Esophagus squamous epithelium (tissue), 5 donors: ENCODE measurements at places on chromosomes 11 and 22. TPM values are rescaled to one million over a fixed set of nuclear protein-coding genes. Genes with fewer than 3 reads are reported as not detected.
A peak's percentile ranks its signal among the peaks of the same experiment; 100 is the strongest.

FAM180B gene
- not detected for total RNA-seq

DNA sequence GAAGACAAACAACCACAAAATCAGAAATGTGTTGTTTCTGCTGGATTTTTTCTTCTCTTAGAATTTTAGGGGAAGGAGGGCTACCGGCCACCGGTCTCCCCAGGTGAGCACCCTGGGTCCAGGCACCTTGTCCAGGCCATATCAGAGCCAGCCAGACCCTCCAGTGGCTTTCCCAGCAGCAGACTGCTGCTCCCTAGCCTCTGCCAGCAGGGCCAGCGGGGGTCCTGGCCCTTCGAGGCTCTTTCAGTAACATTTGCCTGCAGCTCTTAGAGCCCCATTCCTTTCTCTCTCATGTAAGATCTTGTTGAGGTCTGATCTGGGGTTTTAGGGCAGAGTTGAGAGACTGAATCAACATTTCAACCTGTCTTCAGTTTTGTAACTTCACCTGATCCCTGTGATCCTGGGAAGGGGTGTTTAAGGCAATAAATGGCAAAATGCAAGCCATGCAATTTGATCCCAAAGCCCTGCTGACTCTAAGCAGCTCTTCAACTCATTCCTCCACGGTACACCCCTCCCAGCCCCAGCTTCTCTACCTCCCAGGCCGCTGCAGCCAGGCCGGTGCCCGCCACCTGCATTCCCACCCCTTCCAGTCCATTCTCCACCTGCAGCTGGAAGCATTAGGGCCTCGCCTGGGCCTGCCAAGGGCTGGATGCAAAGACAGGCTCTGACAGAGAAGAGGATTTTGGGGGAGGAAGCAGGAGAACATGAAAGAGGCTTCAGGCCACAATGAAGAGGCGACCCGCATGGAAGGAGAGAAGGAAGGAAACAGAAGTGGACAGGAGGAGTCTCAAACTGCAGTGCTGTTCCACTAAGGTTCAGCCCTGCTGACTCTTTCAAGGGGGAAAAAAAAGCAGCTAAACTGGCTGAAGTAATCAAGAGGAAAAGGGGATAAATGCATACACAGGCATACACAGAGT, 113.0 kb upstream of the FGF3 start:
- H3K4me1 ChIP-seq: no peaks in the 10 kb centered on the region
- H3K27ac ChIP-seq: no peak overlapping the region
- no peak for DNase-seq
- no peak overlapping the region for H3K4me3 ChIP-seq
- H3K27me3 ChIP-seq: no peaks in the 10 kb centered on the region

KCNQ1OT1 gene
- 1.8 TPM for total RNA-seq

VPREB1 gene
- total RNA-seq: not detected

BTBD18 gene
- total RNA-seq: not detected

DKK3 gene
- total RNA-seq: 29.5 TPM

OR8A1 gene
- not detected for total RNA-seq

TOLLIP gene
- total RNA-seq: 106 TPM

SLC25A45 gene
- total RNA-seq: 2.7 TPM

MMP7 gene
- not detected for total RNA-seq

DNA sequence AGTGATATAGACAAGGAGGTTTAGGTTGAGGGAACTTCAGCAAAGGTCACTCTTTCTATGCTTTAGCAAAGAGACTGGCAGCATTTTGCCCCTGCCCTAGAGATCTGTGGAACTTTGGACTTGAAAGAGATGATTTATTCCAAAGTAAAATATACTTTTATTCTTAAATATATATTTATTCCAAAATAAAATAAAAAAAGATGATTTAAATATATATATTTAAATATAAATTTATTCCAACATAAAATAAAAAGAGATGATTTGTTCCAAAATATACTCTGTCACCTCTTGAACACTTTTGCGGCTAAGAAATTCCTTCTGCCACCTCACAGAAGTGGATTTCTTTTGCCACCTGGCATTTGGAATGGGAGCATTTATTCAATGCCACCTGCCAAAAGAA, 521.3 kb upstream of the CHORDC1 start:
- no peak overlapping the region for H3K4me3 ChIP-seq
- H3K4me1 ChIP-seq: no peaks in the 10 kb centered on the region

FLRT1 gene
- 0.19 TPM for total RNA-seq

PTS gene
- 40.0 TPM for total RNA-seq

GRCh38 chr11:61028135-61028729, 56.8 kb downstream of the CD6 start:
- no peaks in the 10 kb centered on the region for H3K27me3 ChIP-seq
- no peaks in the 10 kb centered on the region for H3K36me3 ChIP-seq
- no peak overlapping the region for H3K27ac ChIP-seq
- DNase-seq: no peak

- no peak overlapping the region for H3K27ac ChIP-seq
- no peaks in the 10 kb centered on the region for H3K4me1 ChIP-seq
- peaks cover 5% of the 10 kb centered on the region for H3K27me3 ChIP-seq
- H3K4me3 ChIP-seq: no peak overlapping the region
- no peaks in the 10 kb centered on the region for H3K36me3 ChIP-seq
These were observed 17.9 kb upstream of the ZDHHC13 start for GRCh38 chr11:19099093-19099492.

DNA sequence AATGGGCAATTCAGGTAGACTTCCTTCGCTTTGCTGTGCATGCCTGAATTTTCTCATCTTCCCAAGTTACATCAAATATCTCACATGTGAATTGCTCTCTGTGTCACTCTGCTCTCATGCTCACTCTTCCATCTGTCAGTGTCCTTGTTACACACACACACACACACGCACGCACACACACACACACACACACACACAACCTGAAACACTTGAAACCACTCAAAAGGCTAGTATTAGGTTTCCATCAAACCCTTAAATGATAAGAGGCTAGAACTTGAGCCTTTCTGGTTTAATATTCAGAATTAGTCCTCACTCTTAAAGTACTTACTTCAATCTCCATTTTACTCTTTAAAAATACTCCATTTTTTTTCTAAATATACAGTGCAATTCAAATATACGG, 282.4 kb downstream of the C11orf87 start:
- H3K27me3 ChIP-seq: no peaks in the 10 kb centered on the region
- no peak overlapping the region for H3K4me3 ChIP-seq
- H3K4me1 ChIP-seq: no peaks in the 10 kb centered on the region
- no peak for DNase-seq
- H3K36me3 ChIP-seq: no peaks in the 10 kb centered on the region
- H3K27ac ChIP-seq: no peak overlapping the region

- H3K27me3 ChIP-seq: no peaks in the 10 kb centered on the region
- no peak overlapping the region for H3K4me3 ChIP-seq
- DNase-seq: no peak
- peaks cover 23% of the 10 kb centered on the region for H3K4me1 ChIP-seq
- H3K36me3 ChIP-seq: peaks cover 5% of the 10 kb centered on the region
These were observed 17.9 kb downstream of the CAPN5 start for GRCh38 chr11:77084581-77085191.

TPH1 gene
- total RNA-seq: 0.06 TPM

GRCh38 chr11:117217141-117218084, 14.5 kb downstream of the PCSK7 start:
- peaks cover 9% of the 10 kb centered on the region for H3K4me1 ChIP-seq
- peak overlapping the region; percentile 8 for H3K4me3 ChIP-seq
- H3K27ac ChIP-seq: peak overlapping the region; percentile 93

SLC17A6 gene
- not detected for total RNA-seq

GRCh38 chr11:14070896-14071295, 108.4 kb downstream of the SPON1 start:
- H3K4me3 ChIP-seq: no peak overlapping the region
- no peak for DNase-seq
- no peak overlapping the region for H3K27ac ChIP-seq

KLHDC7B gene
- 0.26 TPM for total RNA-seq

GRCh38 chr11:59053387-59053786, 32.7 kb upstream of the GLYATL1B start:
- H3K4me1 ChIP-seq: peaks cover 8% of the 10 kb centered on the region
- no peak for DNase-seq
- no peak overlapping the region for H3K27ac ChIP-seq
- H3K4me3 ChIP-seq: no peak overlapping the region

DNA sequence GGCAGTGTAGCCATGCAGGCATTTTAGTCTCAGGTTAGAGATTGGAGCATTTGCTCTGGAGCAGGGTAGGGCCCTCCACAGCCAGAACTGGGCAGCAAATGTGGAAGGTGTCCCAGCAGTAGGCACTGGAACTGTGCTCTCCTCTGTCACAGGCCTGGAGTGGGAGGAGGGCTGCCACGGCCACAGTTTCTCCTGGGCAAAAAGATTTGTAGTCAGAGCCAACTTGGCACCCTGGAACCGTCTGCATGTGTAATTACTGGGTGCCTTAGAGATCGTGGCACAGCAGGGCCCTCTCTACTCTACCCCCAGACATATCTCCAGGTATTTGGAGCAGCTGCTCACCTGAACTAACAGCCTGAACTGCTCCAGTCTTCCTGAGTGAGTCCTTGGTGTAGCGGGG, 93.7 kb downstream of the ZC3H12C start:
- DNase-seq: no peak
- H3K4me1 ChIP-seq: peaks cover 11% of the 10 kb centered on the region
- H3K27ac ChIP-seq: no peak overlapping the region
- no peaks in the 10 kb centered on the region for H3K36me3 ChIP-seq
- H3K4me3 ChIP-seq: no peak overlapping the region

FOLH1 gene
- 1.1 TPM for total RNA-seq

DNA sequence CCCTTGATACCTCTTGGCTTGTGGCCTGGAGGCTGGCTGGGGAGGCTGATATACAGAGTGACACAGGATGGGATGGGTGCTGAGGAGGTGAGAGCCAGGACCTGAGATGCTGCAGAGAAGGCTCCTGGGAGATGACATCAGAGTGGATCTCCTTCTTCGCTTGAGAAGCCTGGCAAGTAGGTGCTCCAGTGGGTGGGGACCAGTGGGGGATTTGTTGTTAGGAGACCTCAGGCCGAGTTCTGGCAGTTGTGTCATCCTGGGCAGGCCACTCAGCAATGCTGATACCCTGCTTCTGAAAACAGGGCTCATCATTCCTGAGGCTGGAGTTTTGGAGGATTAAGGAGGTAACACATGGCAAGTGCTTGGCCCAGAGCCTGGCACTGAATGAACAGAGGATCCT, 1.9 kb upstream of the NDUFV1 start:
- peaks cover 14% of the 10 kb centered on the region for H3K36me3 ChIP-seq
- DNase-seq: no peak
- no peaks in the 10 kb centered on the region for H3K27me3 ChIP-seq
- H3K4me1 ChIP-seq: peaks cover 17% of the 10 kb centered on the region
- H3K27ac ChIP-seq: no peak overlapping the region

DDI1 gene
- not detected for total RNA-seq

DNA sequence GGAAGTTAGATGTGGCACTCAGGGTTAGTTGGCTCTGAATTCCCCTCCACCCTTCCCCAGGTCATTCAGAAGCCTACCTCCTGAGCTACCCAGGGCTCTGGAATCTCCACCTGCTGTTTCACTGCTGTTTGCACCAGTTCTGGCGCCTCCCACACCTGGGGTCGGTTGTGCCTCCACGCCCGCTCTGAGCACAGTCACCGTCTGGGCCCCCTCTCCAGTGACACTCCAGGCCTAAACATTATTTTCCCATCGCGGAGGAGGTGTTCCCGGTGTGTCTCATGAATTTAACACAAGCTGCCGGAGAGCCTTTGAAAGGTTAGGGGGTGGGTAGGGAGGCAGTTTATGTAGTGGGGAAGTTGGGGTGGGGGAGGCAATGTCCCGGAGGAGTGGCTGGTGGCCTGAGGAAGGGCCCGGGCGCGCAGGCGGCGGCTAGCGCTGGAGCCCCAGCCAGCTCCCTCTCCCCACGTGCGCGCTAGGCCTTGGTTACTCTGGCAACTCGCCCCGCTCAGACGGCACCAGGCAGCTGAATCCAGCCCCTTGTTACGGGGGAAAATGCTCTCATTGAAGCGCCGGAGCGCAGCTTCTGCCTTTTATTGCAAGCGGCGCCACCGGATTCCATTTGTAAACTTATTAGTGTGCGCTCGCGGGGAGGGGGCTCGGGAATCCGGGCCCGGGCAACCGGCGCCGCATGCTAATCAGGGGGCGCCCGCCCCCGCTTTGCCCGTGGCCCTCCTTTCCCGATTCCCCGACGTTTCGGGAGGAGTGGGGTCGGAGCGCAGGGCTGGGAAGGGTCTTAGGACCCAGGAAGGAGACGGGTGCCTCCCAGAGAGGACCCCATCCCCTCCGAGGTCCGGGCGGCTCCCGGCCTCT, 52.4 kb downstream of the GRIK4 start:
- DNase-seq: no peak
- peaks cover 66% of the 10 kb centered on the region for H3K27me3 ChIP-seq
- peaks cover 21% of the 10 kb centered on the region for H3K4me1 ChIP-seq
- no peaks in the 10 kb centered on the region for H3K36me3 ChIP-seq
- H3K4me3 ChIP-seq: peak overlapping the region; percentile 32

DNA sequence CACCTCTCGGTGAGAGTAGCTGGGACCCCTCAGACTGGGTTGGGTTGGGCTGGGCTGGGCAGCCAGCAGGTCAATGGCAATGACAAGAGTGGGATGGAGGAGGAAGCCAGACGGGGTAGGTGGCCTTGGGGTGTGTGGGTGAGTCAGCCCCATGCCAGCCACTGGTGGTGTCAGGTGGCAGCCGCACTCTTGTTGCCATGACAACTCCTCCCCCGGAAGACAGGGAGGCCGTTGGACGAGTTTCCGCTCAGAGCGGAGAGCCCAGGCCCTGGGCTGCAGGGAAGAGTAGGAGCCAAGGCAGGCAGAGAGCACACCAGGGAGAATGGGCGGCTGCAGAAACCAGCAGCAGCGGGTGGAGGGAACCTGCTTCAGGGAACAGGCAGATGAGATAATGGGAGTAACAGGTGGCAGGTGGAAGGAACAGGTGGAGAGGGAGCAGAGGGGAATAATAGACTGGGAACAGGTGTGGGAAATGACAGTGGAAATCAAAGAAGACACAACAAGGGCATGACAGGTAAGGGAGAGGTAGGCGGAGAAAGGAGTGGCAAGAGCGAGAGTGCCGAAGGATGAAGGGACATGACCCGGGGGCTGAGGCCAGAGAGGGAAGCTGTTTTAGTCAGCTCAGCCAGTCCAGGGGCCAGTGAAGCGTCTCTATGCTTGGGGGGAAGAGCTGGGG, 8.7 kb downstream of the SPTBN2 start:
- peak overlapping the region; percentile 55 for H3K27ac ChIP-seq
- no peak overlapping the region for H3K4me3 ChIP-seq
- no peak for DNase-seq
- peaks cover 16% of the 10 kb centered on the region for H3K4me1 ChIP-seq
- H3K27me3 ChIP-seq: no peaks in the 10 kb centered on the region
- H3K36me3 ChIP-seq: peaks cover 5% of the 10 kb centered on the region

DNA sequence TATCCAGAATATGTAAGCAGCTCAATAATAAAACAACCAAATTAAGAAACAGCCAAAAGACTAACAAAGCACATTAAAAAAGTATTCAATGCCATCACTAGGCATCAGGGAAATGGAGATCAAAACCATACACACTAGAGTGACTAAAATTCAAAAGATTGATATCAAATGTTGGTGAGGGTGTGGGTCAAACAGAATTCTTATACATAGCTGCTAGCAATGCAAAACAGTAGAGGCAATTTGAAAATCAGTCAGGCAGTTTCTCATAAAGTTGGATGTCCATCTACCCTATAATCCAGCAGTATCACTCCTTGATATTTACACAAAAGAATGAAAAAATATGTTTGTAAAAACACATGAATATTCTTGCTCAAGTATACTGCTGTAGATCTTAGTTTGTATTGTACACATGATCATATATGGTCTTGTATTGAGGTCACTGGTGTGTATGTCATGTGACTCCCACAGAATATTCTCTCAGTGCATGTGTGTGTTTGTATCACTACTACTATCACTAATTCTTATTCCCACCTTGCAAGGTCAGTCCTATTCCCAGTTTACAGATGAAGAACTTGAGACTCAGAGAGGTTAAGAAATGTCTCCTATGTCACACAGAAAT, 54.9 kb downstream of the SLC5A1 start:
- DNase-seq: no peak
- H3K27ac ChIP-seq: no peak overlapping the region

OR6M1 gene
- not detected for total RNA-seq
